ENCODE measurements at places on chromosomes 4 and X.

GRCh38 chrX:30308263-30309138 is 689 bp downstream of the NR0B1 start:
- DNase-seq = no peak

GRCh38 chrX:12790885-12791256 is 341 bp upstream of the PRPS2 start:
- no peak for DNase-seq

GRCh38 chr4:93342738-93343137 is 485.8 kb upstream of the ATOH1 start:
- DNase-seq = no peak

- no peak for DNase-seq
These were observed 53.2 kb downstream of the ARHGAP10 start for GRCh38 chr4:147785129-147785528.

GRCh38 chr4:126106658-126107057 is 791.9 kb downstream of the FAT4 start:
- no peak for DNase-seq

- no peak for DNase-seq
These were observed 35.9 kb upstream of the RELL1 start for GRCh38 chr4:37721995-37722638.

DNA sequence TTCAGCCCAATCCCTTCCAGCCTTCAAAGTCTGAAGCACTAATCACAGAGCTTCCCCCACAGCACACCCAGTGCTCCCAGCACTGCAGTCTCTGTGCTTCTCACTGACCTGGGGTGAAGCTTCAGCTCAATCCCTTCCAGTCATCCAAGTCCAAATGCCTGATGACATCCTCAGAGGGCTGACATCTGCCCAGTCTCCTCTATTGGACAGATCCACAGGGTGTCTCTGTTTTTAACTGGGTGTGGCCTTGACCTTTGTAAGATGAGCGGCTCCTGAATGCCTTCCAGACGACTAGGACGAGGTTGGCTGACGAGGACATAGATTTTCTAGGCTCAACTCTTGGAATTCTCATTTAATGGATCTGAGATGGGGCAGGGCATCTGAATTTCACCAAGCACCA is 7.6 kb upstream of the SLC2A9 start:
- DNase-seq = no peak

- DNase-seq = no peak
These were observed 1026.4 kb upstream of the IGFBP7 start for GRCh38 chr4:58136604-58137003.

DNA sequence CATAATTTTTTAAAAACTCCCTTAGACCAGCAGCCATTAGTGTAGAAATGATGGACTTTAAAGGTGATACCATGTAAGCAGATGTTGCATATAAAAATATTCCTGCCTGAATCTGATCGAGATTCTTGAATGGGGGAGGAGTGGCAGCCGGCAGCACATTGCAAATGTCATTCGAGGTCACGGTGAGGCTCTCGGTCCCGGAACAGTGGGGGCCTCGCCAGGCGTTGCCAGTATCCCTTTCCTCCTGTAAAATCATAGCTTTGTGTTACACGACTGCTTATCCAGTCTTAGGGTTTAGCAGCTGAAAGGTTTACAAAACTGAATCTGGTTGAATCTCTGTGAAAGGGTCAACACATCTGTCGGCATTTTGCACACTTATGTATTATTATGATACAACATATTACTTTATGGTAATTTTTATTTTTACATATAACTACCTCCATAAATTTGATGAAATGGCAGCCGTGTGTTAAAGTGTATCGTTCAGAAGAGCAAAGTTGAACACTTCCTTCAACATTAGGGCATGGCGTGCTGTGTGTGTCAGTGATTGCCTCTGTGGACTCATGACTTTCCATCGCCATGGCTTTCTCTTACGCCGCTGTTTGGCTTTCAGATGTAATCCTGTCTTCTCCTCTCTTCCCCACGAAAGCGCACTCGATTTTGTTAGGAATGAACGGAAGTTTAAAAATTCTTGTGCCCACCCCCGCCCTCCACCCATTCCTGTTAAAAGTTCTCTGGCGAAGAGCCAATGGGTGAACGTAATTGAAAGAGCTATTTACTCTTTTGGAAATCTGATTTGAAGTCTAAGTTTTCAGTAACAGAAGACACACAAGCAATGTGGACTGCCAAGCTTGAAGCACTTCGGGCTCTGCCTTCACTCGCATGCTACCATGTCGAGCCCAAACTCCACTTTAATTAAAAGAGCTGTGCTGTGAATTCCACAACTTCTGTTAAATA is 114.8 kb downstream of the STOX2 start:
- no peak for DNase-seq

DNA sequence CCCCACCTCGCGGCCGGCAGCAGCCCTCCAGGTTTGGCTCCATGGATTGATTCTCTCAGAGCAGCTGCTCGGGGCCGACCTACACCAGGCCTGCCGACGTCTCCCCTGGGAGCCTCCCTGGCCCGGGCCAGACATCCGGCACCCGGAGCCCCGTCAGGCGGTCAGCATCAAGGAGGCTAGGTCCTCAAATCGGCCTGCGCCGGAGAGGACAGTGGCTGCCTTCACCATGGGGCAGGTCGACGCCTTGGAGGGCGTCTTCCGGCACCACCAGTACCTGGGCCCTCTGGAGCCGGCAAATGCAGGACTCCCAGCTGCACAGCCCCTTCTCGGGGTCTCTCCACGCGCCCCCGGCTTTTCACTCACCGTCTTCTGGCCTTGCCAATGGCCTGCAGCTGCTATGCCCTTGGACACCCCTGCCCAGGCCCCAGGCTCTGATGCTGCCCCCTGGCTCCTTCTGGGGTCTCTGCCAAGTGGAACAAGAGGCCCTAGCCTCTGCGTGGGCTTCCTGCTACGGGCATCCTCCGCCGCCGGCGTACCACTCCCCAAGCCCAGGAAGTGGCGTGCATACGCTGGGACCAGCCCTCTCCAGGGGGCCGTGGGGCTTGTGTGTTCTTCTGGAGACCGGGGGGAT is 341.8 kb downstream of the MAGEB5 start:
- DNase-seq = no peak

- DNase-seq = no peak
These were observed 84.6 kb downstream of the TAB3 start for GRCh38 chrX:30804462-30804861.

GRCh38 chr4:185718578-185719499 is 93.2 kb downstream of the SORBS2 start:
- DNase-seq = no peak

DNA sequence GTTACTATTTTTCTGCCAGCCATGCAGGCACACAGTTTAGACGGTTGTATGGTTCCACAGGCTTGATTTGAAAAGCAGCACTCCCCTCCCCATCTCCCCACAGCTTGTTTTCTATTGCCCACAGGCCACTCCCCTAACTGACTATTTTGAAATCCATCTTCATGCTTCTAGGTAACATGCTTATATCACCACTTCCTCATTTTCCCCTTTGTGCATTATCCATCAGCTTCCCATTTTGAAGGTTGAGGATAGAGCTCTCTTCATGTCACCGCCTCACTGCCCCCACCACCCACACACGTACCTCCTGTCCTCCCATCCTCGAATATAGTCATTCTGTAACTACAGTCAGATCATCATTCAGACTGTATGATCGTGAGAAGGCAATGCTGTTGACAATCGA is 224.7 kb downstream of the MID1 start:
- no peak for DNase-seq

DNA sequence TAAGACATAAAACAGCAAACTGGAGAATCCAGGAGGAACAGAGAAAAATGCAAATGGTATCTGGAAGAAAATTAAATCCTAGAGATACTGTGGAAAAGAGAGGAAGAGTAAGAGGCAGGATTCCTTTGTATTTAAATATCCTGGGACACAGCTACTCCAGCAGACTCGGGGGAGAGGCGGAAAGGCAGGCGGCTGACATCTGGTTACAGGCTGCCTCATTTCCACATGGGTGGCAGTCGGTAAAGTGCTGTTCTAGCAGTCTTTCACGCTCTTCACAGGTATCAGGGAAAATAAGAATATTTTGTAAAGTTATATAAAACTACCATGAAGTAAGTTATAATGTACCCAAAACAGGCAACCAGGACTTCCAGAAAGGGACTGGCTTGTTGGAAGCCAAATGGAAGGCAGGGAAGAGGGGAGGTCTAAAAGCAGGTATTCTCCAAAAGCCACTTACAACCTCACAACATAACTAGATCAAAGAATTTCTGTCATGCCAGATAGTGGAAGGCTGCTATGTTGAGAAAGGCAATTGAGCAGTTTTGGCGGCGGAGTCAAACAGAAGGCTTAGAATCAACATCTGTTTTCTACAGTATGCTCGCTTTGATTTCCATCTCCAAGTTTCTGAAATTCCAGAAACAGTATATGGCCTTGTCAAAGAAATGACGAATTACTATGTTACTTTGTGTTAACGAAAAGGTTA is 1.3 kb upstream of the TIGD2 start:
- no peak for DNase-seq

DNA sequence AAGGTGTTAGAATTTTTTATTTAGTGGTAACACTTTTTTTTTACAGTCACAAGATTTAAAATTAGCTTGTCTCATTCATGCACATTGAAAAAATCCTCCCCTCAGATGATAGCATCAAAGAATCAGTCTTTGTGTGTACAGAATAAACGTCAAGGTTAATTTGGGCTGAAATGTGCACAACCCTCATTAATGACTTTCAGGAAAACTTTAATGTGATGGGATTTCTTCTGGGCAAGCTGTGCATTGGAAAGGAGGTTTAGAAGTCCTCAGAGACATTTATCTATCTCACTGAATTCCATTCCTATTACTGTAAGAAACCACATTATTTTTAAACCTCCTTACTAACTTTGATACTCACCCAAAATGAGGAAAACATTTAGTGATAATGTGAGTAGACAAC is 88.2 kb upstream of the TECRL start:
- DNase-seq = no peak

GRCh38 chr4:109590905-109591304 is 30.9 kb downstream of the MCUB start:
- DNase-seq = no peak

DNA sequence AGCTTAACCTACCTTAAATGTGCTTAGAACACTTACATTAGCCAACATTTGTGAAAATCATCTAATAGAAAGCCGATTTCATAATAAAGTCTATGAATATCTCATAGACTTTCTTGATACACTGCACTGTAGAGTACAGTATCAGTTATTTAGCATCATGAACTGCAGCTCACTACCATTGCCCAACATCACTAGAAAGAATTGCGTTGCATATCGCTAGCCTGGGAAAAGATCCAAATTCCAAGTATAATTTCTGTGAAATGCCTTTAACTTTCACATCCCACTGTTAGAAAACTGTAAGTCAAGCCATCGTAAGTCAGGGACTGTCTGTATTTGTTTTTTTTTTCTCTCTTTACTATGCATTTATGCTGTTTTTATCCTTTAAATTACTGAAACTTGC is 918.6 kb upstream of the PABPC4L start:
- DNase-seq = no peak

DNA sequence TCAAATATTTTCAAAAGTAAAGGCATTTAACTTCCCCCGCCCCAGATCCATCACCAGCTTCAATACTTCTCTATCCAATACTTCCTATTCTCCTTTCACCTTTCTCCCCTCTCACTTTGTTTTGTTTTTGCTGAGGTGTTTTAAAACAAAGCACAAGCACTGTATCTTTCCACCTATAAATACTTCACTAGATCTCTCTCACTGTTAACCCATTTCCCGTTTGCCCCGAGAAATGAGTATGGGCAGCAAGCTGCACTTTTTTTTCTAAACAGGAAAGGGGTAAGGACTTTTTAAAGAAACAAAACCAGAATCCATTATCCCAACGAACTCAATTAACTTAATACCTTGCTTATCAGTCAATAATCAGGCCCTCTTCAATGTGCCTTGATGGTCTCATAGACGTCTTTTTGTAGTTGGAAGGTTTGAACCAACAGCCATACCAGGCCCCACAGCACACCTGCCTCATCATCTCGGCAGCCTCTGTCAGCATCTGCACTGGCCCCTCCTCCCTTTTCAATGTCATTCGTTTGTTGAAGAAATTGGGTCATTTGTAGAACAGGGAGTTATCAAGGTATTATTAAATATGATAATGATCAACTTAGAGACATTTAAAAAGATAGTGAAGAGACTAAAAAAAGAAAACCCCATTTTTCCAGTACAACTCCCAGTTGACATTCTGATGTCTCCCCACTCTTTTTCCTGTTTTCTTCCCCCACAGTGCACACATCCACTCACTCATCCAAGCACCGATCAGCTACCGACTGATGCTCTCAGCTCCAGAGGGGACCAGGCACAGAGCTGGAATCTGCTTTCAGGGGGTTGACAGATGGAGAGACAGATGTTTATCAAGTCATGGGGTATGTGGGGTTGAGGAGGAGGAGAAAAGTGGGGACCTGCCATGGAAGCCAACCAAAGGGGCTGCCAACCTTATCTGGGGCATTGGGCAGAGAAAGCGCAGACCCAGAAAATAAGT is 25.8 kb downstream of the CRMP1 start:
- DNase-seq = no peak

DNA sequence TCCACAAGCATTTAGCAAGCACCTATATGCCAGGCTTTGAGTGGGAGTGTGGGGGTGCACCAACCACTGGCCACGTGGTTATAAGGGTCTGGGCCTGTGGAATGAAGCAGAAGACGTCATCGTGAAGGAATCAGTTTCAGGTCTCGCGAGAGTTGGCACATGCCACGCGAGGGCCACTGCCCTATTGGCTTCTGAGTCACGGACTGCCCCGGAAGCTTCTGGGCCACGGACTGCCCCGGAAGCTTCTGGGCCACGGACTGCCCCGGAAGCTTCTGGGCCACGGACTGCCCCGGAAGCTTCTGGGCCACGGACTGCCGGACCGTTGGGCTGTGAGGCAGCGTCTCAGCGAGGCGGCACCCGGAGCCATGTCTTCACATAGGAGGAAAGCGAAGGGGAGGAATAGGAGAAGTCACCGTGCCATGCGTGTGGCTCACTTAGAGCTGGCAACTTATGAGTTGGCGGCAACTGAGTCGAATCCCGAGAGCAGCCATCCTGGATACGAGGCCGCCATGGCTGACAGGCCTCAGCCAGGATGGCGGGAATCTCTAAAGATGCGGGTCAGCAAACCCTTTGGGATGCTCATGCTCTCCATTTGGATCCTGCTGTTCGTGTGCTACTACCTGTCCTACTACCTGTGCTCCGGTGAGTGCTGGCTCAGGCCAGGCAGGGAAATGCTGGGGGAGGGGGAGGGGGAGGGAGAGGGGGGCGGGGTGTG is at the start of gene FMR1NB:
Gene FMR1NB, plus strand, starts transcription at position 300 of the 715 bp plus-strand sequence. Its CDS starts 66 bp downstream, at position 366.
- DNase-seq = no peak

GRCh38 chr4:159383562-159383931 is 280.7 kb downstream of the RAPGEF2 start:
- no peak for DNase-seq

GRCh38 chr4:24394041-24394440 is 190.3 kb downstream of the DHX15 start:
- DNase-seq = no peak

DNA sequence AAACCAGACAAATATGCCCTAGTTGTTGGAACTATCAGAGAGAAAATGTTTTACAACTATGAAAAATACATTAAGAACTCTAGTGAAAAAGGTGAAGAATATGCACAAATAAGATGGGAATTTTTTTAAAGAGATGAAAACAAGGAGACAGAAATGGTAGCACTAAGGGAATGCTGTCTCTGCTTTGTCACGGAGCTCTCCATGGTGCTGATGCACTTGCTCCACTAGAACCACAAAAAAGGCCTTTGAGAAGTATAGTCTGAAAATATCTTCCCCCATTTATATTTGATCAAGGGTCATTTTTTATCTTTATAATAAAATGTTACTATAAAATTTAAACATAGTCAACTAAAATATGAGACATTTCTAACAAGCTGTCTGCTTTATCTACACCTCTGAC is 1655.5 kb upstream of the AGA start:
- no peak for DNase-seq

- no peak for DNase-seq
These were observed 199.6 kb downstream of the BCOR start for GRCh38 chrX:39898147-39898546.

Data from activated CD8-positive, alpha-beta memory T cell treated with anti-CD3 and anti-CD28 coated beads for 48 hours (primary cell).